ENCODE measurements at places on chromosomes 7 and 10. TPM values are rescaled to one million over a fixed set of nuclear protein-coding genes. Genes with fewer than 3 reads are reported as not detected.

- H3K27ac ChIP-seq = no peak overlapping the region
- peaks cover 4% of the 10 kb centered on the region for H3K27me3 ChIP-seq
- H3K4me3 ChIP-seq = no peak overlapping the region
- H3K4me1 ChIP-seq = no peaks in the 10 kb centered on the region
These were observed 145.6 kb downstream of the PFKFB3 start for GRCh38 chr10:6348096-6348874.

DNA sequence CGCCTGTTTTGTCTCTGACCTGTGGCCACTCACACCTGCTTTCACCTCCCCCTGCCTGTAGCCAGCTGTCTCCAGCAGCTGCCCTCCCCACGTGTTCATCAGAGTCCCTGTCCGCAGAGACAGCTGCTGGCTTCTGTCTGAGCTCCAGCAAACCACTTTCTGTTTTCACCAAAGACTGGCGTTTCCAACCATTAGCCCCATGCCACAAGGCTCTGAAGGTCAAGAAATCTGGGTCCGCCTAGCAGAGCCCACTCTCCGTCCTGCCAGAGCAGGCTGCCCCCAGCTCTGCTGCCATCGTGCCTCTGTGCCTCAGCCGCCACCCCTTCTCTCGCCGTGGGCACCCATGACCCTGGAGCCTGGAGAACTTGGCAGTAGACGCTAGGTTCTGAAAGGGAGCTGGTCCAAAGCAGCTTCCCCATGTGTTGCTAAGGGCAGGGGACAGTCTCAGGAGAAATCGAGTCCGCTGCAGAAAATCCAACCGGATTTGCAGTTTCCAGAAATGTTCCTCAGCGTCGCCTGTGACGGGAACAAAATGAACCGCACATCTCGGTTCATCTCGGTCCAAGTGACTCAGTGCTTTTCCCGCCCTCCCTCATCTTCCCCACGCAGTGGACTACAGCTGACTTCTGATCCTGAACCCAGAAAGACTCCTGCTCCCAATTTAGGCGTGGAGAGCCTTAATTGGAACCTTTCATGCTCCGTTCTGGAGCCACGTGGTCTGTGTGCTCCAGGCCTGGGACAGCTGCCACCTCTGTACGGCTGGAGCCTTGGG, 28.0 kb downstream of the TMEM120A start:
- H3K27ac ChIP-seq = peak overlapping the region; percentile 96
- H3K4me1 ChIP-seq = peaks cover 18% of the 10 kb centered on the region
- peaks cover 6% of the 10 kb centered on the region for H3K27me3 ChIP-seq
- no peak overlapping the region for H3K4me3 ChIP-seq

Gene HOGA1
- 0.85 TPM for total RNA-seq

DNA sequence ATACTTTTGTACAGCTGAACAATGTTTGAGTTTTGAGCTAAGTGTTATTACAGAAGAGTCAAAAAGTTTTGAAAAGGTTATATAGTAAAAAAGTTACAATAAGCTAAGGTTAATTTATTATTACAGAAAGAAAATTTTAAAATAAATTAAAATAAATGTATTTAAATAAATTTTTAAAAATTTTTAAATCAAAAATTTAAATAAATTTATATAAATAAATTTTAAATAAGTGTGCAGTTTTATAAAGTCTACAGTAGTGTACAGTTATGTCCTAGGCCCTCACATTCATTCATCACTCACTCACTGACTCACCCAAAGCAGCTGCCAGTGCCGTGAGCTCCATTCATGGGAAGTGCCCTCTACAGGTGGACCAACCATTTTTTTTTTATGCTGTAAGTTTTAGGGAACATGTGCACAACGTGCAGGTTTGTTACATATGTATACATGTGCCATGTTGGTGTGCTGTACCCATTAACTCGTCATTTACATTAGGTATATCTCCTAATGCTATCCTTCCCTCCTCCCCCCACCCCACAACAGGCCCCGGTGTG, 462.9 kb upstream of the ZMIZ1 start:
- no peaks in the 10 kb centered on the region for H3K4me1 ChIP-seq
- peaks cover 6% of the 10 kb centered on the region for H3K27me3 ChIP-seq
- no peaks in the 10 kb centered on the region for H3K36me3 ChIP-seq
- DNase-seq = no peak
- H3K27ac ChIP-seq = no peak overlapping the region
- H3K4me3 ChIP-seq = no peak overlapping the region

Gene RBM20
- total RNA-seq = 1.0 TPM

Gene ZPBP
- total RNA-seq = not detected

- peaks cover 2% of the 10 kb centered on the region for H3K27me3 ChIP-seq
- DNase-seq = no peak
- H3K27ac ChIP-seq = no peak overlapping the region
- H3K4me1 ChIP-seq = no peaks in the 10 kb centered on the region
These were observed 28.3 kb upstream of the SVOPL start for GRCh38 chr7:138729444-138729843.

DNA sequence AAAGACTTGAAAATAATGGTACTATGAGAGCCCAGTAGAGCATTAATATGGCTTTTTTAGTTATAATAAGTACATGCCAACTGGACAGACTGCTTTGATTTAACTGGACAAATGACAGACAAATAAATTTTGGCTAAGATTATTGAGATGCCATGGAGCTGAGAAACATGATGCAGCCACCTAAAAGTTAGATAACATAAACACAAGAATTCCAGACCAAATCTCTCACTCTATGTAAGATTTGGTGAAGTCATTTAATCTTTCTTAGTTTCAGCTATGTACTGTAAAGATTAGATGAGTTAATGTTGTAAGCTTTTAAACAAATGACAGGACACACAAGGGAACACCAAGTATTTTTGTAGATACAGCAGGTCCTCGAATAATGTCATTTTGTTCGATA, 118.2 kb downstream of the CACNA2D1 start:
- H3K4me3 ChIP-seq = no peak overlapping the region
- H3K4me1 ChIP-seq = no peaks in the 10 kb centered on the region
- H3K27me3 ChIP-seq = no peaks in the 10 kb centered on the region
- H3K27ac ChIP-seq = no peak overlapping the region
- H3K36me3 ChIP-seq = no peaks in the 10 kb centered on the region

- no peaks in the 10 kb centered on the region for H3K36me3 ChIP-seq
- H3K4me1 ChIP-seq = peaks cover 10% of the 10 kb centered on the region
- no peaks in the 10 kb centered on the region for H3K27me3 ChIP-seq
- DNase-seq = no peak
- H3K27ac ChIP-seq = no peak overlapping the region
These were observed 53.1 kb downstream of the SHOC2 start for GRCh38 chr10:110972231-110973134.

- peaks cover 2% of the 10 kb centered on the region for H3K27me3 ChIP-seq
- H3K4me3 ChIP-seq = no peak overlapping the region
- H3K36me3 ChIP-seq = no peaks in the 10 kb centered on the region
- no peaks in the 10 kb centered on the region for H3K4me1 ChIP-seq
These were observed 136.5 kb downstream of the EPC1 start for GRCh38 chr10:32210306-32211045.

DNA sequence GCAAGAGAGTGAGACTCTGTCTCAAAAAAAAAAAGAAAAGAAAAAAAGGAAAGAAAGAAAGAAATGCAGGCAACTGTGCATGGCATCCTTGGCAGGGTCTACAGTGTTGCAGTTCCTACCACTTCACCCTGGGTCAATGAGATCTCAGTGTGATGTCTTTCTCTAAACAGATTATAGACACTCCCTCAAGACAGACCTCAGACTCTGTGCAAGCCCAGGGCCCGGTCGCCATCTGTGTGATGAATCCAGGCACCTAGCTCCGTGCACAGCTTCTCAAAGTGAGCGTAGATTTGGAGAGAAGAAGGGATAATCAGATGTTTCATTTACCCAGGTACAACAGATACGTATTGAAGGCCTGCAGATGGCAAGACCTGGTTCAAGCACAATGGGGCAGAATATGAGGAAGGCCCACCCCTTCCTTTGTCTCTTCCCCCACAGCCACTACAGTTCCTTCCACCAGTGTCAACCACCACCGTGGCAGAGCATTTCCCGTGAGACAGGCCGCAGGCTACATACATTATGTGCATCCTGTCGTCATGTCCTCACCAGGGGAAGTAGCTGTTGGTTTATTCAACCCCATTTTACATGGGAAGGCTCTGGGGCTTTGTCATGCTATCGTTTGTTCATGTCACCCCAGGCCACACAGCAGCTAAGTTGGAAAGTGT, 471.7 kb upstream of the GALNT17 start:
- DNase-seq = no peak
- H3K27me3 ChIP-seq = peaks cover 4% of the 10 kb centered on the region
- H3K4me1 ChIP-seq = peaks cover 5% of the 10 kb centered on the region
- no peak overlapping the region for H3K27ac ChIP-seq
- H3K4me3 ChIP-seq = no peak overlapping the region

GRCh38 chr10:118521415-118522117, 73.9 kb downstream of the PRLHR start:
- no peak for DNase-seq
- no peak overlapping the region for H3K27ac ChIP-seq
- H3K36me3 ChIP-seq = no peaks in the 10 kb centered on the region

- peak overlapping the region; percentile 66 for H3K27ac ChIP-seq
- peaks cover 5% of the 10 kb centered on the region for H3K4me1 ChIP-seq
- no peaks in the 10 kb centered on the region for H3K36me3 ChIP-seq
- peak overlapping the region; percentile 96 for H3K4me3 ChIP-seq
These were observed 1.1 kb upstream of the CSGALNACT2 start for GRCh38 chr10:43136995-43137716.

GRCh38 chr7:57179776-57180415, 47.7 kb upstream of the ZNF479 start:
- H3K27ac ChIP-seq = no peak overlapping the region
- H3K4me3 ChIP-seq = no peak overlapping the region
- H3K27me3 ChIP-seq = peaks cover 10% of the 10 kb centered on the region
- no peak for DNase-seq
- no peaks in the 10 kb centered on the region for H3K4me1 ChIP-seq

- H3K27me3 ChIP-seq = no peaks in the 10 kb centered on the region
- H3K27ac ChIP-seq = no peak overlapping the region
- H3K4me3 ChIP-seq = no peak overlapping the region
- no peak for DNase-seq
- no peaks in the 10 kb centered on the region for H3K36me3 ChIP-seq
These were observed 1168.4 kb downstream of the GATA3 start for GRCh38 chr10:9222917-9223316.

- no peak overlapping the region for H3K27ac ChIP-seq
- no peaks in the 10 kb centered on the region for H3K36me3 ChIP-seq
- peaks cover 4% of the 10 kb centered on the region for H3K4me1 ChIP-seq
- DNase-seq = no peak
These were observed 1.7 kb upstream of the CFAP58 start for GRCh38 chr10:104351919-104352318.

- DNase-seq = no peak
- H3K4me1 ChIP-seq = peaks cover 10% of the 10 kb centered on the region
- no peak overlapping the region for H3K27ac ChIP-seq
- H3K27me3 ChIP-seq = peaks cover 8% of the 10 kb centered on the region
- H3K36me3 ChIP-seq = peaks cover 15% of the 10 kb centered on the region
- H3K4me3 ChIP-seq = no peak overlapping the region
These were observed 52.3 kb upstream of the GJD4 start for GRCh38 chr10:35552650-35553342.

Data from endothelial cell (in vitro differentiated cells).